ENCODE measurements at places on chromosomes 5 and 9.

DNA sequence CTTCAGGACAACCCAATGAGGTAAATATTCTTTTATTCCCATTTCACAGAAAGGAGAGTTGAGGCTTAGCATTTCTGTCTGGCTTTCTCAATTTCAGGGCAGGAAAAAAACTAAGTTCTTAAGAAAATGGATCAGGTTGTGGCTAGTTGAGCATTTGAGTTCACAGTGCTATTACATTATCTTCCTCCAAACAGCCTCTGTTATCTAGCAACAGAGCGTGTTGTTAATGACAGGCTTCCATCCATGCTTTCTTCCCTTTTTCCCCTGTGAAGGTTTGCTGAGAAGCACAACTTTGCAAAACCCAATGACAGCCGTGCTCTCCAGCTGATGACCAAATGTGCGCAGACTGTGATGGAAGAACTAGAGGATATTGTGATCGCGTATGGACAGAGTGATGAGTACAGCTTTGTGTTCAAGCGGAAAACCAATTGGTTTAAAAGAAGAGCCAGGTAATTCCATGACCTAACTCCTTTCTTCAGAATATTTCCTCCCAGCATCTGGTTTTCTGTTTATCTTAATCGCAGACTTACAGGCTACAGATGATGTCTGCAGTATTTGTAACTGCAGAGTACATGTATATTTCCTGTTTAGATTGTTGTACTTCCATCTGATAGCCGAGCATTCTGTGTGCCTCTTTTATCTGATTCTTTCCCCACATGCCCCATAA lies 1.5 kb downstream of the THG1L start:
- DNase-seq: no peak

DNA sequence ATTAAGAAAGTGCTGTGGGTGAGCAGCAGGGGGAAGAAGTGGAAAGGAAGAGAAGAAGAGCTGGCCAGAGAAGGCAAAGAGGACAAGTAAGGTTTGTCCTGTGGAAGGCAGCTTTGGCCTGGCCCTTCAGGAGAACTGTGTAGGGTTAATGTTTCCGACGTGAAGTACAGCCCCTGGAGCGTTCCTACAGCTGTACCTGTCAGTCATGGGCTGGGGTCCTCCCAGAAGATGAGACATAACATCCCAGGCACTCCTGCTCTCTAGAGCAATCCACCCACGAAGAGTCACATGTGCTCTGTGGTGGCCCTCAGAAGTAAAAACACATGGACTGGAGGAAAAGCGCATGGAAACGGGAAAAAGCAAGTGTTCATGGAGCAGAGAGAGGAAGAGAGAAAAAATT lies 237.4 kb downstream of the CAAP1 start:
- DNase-seq: no peak

DNA sequence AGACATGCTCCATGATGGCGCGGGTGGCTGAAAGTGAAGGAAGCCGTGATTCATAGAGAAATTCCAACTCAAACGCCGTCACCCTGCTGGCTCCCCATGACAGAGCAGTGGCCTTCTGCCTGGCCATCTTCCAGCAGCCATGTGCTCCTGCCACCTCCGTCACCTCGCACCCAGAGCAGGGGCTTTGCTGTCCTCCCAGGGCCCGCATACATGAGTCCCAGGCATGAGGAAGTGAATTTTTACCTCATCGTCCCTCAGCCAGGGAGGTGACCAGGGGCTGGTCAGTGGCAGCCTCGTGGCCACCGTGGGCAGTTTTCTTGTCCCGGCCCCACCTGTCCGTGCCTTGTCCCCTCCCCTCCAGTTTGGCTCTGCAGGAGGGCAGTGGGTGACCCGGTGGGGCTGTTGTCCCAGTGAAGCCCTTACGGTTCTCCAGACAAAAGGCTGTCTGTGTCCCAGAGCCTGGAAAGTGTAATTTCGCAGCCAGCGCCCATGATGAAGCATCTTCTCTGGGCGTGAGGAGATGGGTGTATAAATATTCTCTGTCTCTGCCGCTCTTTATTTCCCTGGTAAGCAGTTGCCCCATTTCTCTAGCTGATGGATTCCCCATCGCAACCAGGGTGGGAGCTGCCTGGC lies 124.0 kb upstream of the LMX1B start:
- no peak for DNase-seq

- no peak for DNase-seq
Observed at GRCh38 chr5:101878190-101878589, 417.9 kb downstream of the SLCO4C1 start.

- no peak for DNase-seq
Observed at GRCh38 chr9:113603048-113603375, 139.5 kb downstream of the RGS3 start.

- DNase-seq: no peak
Observed at GRCh38 chr9:135661816-135662560, 1.1 kb upstream of the LCN9 start.

- no peak for DNase-seq
Observed at GRCh38 chr9:83920469-83920926, 734 bp downstream of the KIF27 start.

DNA sequence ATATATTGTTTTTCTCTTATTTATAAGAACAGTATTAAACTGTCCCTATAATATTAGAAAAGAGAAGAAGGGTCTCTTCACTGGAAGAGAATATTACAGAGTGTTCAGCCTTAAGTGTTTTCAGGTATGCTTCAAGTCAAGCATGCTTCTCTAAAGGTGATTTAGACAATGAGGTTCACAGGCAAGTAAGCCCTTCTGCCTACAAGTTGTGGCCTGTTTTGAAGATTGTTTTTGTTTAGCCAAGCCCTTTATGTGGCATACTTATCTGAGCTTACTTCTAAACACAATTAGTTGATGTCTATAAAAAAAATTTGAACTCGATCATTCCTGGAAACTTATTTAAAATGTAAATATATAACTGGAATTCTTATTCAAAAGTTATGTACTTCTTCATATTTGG lies 343.8 kb upstream of the CDH18 start:
- DNase-seq: no peak

DNA sequence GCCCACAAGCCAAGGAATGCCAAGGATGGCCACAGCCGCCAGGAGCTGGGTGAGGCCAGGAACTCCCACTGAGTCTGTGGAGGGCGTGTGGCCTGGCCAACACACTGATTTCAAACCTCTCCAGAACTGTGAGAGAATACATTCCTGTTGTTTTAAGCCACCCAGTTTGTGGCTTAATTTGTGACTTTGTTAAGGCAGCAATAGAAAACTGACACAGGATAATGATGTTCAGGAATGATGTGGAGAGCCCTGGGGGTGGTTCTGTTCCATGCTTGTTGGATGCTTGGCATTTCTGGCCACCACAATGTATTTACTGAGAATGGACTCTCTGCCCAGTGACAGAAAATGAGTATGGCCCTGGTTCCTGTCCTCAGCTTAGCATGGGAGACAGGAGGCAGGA lies 82.8 kb downstream of the DAP start:
- DNase-seq: no peak

DNA sequence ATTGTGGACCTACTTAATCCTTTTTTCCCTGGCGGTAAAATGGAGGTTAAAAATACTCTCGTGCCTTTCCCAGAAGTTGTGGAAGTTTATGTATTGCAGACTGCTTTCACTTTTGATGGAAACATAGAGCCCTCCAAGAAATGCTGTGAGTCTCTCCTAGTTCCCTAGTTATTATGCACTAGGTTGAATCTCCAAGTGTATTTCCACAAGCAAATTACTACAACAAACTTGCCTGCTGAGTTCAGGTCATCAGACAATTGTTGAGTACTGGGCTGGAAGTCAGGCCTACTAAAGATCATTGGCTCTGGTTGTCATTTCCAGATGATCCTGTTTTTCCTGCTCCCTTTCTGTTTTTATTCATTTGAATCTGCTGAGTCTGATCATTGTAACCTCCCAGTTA lies 104.1 kb downstream of the CD180 start:
- no peak for DNase-seq

DNA sequence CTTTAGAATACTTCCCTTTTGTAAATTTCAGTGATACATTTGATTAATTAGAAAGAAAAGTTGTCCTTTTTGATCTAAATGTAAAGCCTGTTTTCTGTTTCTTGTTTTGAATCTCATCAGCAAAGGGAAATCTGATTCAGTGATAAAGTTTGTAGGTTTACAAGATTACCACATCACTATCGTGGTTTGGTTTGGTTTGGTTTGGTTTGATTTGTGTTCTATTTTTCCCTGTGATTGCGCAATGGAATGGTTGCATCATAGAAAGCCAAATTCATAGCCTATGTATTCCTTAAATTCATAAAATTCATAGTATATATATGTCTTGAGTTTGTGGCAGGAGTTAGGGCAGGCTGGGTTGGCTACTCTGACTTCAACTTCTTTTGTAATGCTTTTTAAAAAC lies 15.2 kb downstream of the SRFBP1 start:
- no peak for DNase-seq

GRCh38 chr9:72565535-72565934 lies 44.1 kb downstream of the TMC1 start:
- no peak for DNase-seq

- no peak for DNase-seq
Observed at GRCh38 chr5:60510049-60510448, 189.9 kb downstream of the DEPDC1B start.

- DNase-seq: no peak
Observed at GRCh38 chr5:126383776-126384175, 39.4 kb upstream of the GRAMD2B start.

DNA sequence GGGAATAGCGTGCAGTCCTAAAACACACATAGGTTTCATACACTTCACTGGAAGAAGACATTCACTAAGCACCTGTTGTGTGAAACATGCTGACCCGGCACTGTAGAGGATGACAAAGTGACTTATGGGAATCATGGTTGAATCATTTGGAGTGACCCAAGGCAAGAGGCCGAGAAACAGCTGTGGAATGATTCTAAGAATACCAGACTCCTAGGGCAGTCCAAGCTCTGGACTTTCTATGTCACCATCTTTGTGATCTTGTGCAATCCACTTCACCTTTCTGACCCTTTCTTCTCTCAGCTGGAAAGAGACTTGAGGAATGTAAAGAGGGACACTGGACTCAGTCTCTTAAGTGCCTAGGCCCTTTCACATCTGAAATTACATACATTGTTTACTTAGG lies 13.1 kb downstream of the MSANTD3 start:
- no peak for DNase-seq
